ENCODE measurements at places on chromosomes 7 and 10.

DNA sequence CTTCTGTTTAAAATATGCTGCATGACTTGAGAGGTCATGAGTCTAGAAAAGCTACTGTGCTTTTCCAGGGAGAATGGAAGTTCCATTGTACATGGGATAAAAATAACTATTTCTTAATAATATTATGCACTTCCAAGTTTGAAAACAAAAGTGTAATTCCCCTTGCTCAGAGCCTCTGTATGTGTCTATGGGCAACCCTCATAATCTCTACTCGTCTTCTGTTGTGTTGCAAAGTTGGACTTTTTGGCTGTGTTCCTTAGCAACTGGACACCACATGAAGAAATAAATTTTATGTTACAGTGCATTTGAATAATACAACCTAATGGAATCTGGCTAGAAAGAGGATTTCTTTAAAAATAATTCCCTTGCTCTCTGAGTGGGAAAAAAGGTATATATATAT lies 242.6 kb downstream of the TWIST1 start:
- DNase-seq: no peak

DNA sequence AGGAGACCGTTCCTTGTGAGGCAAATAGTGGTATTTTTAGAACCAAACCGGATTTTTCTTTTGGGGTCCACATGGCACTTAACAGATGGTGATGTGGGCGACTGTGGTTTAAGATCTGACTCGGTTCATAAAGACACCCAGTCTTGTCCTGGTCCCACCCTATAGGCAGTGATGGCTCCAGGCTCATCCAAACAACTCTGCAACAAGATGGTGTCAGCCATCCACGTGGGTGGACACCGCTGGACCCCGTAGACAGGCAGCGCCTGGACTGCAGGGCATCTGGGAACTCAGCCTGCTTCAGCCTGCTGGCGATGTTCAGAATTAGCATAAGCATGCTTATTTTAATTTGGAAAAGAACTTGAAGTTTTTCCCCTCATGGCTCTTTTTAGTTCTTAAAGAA lies 258.4 kb upstream of the FZD1 start:
- DNase-seq: no peak

DNA sequence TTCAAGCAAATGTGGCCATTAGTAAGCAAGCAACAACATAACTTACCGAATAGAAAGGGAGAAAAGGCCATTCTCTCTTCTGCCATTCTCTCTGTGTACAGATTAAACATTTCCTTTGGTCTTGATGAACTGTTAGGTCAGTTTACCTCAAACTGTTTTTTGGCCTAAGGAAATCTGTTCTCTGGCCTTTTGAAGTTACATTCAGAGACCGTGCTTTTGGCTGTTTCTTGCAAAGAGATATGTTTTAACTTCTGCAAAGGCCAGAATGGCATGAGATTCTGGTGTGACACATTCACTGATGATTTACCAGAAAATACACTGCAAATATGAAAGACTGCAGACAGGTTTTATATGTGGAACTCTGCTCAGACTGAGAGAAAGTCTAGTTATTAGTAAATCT lies 22.2 kb downstream of the AHR start:
- DNase-seq: no peak

DNA sequence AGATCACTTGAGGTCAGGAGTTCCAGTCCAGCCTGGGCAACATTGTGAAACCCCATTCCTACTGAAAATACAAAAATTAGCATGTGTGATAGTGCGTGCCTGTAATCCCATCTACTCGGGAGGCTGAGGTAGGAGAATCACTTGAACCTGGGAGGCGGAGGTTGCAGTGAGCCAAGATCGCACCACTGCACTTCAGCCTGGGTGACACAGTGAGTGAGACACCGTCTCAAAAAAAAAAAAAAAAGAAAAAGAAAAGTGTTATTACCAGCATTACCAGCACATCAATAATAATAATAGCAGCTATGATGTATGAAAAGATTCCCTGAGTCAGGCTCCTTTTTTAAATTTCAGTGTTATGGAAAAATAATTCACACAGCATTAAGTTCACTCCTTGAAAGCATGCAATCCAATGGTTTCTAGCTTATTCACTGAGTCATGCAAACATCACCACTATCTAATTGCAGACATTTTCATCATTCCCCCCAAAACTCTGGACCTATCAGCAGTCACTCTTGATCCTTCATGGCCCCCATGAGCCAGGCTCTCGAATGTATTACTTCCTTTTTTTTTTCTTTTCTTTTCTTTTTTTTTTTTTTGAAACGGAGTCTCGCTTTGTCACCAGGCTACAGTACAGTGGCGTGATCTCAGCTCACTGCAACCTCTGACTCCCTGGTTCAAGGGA lies 228.4 kb downstream of the FANK1 start:
- no peak for DNase-seq

DNA sequence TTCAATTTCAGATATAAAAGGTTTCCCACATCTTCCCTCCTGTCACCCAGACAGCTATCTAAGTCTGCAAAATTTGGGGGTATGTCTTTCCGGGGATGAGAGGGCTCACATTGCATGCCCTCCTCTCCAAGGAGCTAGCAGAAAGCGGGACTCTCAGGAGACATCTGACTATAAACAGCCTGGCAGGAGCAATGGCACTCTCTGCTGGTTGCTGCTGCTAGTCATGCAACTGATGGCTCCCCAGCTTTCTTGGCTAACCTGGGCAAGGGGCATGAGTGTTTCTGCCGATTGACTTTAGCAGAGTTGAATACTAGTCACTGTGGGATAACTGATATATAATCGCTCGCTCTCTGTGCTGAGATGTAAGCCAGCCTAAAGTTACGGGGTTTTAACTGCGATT lies 12.0 kb downstream of the TBX20 start:
- DNase-seq: no peak

- no peak for DNase-seq
Observed at GRCh38 chr7:130917669-130918128, 183.7 kb upstream of the KLF14 start.

GRCh38 chr7:91565499-91566401 lies 301.5 kb downstream of the FZD1 start:
- no peak for DNase-seq

GRCh38 chr7:91039033-91039432 lies 225.2 kb upstream of the FZD1 start:
- DNase-seq: no peak

DNA sequence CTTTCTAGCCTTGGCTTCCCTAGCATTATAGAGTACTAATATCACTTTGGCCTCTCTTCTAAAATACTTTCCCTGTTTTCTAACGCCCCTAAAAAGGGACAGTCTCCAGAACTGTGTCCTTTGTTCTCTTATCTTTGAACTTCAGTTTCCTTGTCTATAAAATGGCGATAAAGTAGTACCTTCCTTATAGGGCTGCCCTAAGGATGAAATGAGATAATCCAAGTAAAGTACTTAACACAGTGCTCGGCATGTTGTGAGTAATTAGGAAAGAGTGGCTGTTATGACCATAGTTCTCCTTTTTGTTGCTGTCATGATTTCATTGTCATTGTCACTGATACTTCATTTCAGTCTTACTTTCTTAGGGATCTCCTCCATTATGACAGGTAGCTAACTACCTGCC lies 114.7 kb downstream of the EXOC4 start:
- DNase-seq: no peak

- DNase-seq: no peak
Observed at GRCh38 chr10:78540355-78541076, 506.9 kb downstream of the RPS24 start.

DNA sequence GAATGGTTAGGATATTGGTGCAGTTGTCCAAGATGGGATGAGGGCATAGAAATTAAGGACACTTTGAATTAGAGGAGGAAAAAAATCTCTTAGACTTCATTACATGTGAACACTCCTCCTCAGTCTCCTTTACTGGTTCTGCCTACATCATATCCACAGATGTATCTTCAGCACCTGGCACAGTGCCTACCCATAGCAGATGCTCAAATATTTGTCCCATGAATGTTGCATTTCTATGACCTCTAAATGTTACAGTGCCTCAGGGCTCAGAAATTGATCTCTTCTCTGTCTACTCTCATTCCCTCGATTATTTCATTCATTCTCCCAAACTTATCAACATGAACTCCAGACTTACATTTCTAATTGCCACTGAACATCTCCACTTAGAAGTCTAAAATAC lies 17.1 kb downstream of the CNNM1 start:
- DNase-seq: no peak

DNA sequence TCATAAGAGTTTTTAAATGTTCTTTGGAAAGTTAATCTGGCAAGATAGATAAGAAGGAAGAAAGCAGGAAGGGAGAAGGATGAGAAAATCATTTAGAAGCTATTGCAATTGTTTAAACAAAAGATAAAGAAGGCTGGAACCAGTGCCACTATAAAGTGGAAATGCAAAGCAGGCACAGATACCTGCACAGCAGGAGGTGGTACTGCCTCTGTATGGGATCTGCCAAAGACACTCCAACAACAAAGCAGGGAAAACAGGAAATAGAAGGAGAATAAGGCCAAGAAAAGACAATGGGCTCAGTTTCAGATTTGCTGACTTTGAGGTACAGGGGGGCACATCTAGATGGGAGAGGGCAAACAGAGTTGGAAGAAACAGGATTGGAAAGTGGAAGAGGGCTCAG lies 138.6 kb downstream of the PPP1R17 start:
- no peak for DNase-seq

- no peak for DNase-seq
Observed at GRCh38 chr7:12802070-12802469, 114.6 kb downstream of the ARL4A start.

DNA sequence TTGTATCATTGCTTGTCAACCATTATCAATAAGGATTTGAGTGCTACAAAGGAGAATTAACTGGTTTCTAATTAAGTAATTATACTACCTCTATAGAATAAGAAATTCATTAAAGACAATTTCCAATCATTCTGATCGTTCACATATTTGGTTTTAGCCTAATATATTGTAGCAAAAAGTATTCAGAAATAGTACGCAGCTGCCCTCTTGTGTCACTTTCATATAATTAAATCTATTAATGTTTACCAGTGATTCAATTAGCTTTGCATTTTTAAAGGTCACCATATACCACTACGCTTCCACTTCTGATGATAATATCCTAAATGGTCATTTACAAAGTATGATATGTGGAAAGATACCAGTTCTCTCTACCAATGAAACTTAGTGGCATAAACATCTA lies 128.3 kb downstream of the NEBL start:
- DNase-seq: no peak

DNA sequence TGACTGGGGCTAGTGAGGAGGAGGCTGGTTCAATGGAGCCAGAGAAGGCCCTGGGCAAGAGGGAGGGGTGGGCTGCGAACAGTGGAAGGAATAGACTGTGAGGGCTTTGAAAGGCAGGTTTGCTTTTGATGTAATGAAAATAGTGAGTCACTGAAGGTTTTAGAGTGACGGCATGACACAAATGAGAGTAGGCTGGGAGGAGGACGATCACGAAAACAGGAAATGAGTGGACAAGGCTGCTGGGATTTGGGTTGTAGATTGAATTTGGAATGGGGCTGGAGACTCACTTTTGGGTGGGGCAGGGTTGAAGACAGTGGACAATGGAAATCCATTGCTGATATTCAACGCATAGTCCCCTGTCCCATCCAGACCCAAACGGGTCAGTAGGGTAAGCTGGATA lies 139.6 kb downstream of the CDH23 start:
- no peak for DNase-seq

GRCh38 chr7:51446356-51446755 lies 129.7 kb upstream of the COBL start:
- DNase-seq: no peak

GRCh38 chr10:91540733-91541132 lies 92.1 kb downstream of the PPP1R3C start:
- DNase-seq: no peak

DNA sequence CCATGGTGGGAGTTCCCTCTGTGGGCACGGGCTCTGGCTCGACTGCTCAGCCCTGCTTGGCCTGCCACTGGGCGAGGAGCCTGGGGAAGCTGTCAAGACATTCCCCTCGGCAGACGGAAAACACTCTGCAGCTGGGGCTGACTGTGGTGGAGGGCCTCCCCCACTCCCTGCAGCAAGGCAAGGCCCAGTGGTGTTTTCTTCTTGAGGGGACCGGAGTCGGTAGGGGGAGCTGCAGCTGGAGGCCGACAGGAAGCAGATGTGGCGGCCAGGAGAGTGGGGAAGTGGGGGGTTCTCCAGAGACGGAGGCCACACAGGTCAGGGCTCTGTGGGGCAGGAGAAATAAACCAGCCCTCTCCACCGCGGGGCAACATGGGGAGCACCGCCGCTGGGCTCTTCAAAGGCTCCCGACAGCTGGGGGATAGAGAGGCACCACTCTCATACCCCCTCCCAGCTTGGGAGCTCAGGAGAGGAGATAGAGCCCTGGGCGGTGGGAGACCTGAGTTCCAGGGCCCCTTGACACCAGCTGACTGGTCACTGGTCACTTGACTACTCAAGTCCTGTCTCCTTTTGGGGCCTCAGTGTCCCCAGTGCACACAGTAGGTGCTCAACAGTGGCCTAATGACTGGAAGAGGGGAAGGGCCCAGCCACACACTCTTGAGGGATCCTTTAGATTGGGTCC lies 43.4 kb downstream of the PPIF start:
- no peak for DNase-seq

- no peak for DNase-seq
Observed at GRCh38 chr10:119734396-119735332, 8.8 kb downstream of the INPP5F start.

DNA sequence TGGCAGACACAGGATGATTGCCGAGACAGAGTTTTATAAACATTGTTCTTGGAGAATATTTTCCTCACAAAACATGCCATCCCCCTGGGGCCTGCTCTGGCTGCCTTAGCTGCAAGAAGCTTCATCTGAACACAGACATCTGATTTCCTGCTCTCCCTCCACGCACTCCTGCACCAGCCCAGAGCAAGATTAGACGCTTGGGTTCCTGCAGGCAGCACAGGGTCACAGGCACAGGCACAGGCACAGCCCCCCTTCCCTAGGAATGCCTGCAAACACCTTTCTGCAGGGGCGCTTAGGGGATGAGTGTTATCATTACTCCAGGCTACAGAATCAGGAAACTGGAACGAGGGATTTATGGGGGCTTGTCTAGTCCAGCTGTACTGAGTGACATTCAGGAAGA lies 450.3 kb downstream of the GRID1 start:
- DNase-seq: no peak

DNA sequence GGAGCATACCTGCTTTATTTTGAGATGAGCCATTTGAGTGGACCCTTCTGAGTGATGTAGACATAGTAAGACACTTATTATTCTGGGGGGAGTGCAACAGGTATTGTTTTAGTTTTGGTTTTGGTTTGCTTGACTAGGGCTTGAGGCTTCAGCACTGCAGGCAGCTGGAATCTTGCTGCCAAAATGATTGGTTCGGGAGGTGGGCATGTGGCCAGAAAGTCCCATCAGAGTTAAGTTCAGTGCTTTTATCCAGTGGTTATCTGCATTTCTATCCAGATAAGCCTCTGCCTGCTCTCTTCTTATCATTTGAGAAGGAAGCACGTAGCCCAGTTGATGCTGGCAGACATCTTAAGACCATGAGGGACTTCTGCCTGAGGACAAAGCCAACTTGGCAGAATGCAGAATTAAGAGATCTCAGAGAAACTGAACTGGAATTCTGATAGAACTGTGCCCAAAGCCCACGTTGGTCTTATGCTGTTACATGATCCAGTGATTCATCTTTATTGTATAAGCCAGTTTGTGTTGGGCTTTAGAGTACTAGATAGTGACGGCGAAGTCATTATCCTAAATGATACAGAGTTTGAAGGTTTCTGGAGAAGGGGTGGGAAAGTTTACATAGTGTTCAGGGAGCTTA lies 9.6 kb upstream of the JAZF1 start:
- DNase-seq: no peak

Data from activated CD4-positive, alpha-beta T cell treated with anti-CD3 and anti-CD28 coated beads for 4 hours (primary cell).